ENCODE measurements at places on chromosomes 12 and 14.

DNA sequence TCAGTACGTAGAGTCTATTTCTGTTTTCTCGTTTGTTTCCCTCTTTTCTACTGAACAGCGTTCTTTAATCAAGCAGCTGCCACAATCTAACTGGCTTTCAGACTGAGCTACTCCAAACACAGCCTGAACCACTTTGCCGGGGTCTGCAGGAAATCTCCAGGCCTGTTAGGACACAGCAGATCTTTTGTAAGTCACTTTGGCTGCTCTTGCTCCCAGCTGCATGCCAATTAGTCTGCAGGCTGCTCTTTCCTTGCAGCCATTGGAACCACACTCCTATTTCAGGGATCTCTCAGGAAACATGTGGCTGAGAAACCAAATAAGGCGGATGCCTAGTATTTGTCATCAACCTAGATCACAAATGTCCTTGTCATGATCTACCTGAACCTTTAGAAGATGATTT lies 73.6 kb downstream of the TMTC1 start:
- no peak for DNase-seq

DNA sequence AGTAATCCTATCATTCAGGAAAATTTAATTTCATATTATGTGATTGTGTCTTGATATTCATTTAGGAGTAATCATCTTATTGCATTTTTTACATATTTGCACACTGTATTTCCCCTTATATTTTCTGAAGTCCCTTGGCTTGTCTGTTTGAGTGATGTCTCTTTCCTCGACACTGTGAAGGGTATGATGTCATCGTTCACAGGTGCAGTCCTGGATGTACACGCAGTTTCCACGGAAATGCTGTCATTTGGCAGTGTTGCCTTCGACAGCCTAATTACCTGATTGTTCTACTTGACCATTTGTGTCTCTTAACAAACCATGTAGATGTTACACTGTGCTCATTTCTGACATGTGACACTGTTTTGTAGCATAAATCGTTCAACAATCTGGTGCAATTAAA lies 1277.0 kb downstream of the TMEM121 start:
- DNase-seq, result no peak

DNA sequence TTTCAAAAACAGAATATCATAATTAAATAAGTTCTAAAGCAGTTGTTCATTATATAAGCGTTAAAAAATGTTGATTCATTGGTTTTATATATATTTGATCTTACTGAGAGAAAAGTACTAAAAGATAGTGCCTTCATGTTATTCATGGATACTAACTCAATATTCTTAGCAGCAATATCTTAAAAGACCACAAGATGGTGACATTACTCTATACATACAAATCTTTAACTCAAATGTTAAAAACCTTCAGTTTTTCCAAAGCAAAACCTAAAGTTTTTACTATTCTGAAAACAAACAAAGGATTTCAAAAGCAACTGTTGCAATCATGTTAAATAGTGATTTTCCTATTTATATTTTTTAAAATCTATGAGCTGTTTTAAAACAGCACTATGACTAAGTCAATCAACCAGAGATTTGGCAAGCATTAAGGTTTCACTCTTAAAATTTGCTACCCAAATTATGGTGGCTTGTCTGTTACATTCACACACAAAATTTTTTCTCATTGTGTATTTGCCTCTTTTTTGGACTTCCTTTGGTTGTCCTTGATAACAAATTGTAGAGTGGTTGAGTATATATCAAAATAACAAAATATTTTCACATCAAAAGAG lies 50.1 kb upstream of the RERGL start:
- no peak for DNase-seq

- DNase-seq, result no peak
Measured at GRCh38 chr12:7114008-7114407, 5.0 kb upstream of the C1RL start.
